ENCODE measurements at places on chromosomes 6 and 20. TPM values are rescaled to one million over a fixed set of nuclear protein-coding genes. Genes with fewer than 3 reads are reported as not detected.

MACROD2 gene
- total RNA-seq: 4.0 TPM

MAPK13 gene
- 11.7 TPM for total RNA-seq

- DNase-seq: no peak
Measured at GRCh38 chr20:34744847-34745246, 40.7 kb downstream of the TP53INP2 start.

- no peak for DNase-seq
Measured at GRCh38 chr6:24990236-24990845, 54.6 kb upstream of the RIPOR2 start.

DNA sequence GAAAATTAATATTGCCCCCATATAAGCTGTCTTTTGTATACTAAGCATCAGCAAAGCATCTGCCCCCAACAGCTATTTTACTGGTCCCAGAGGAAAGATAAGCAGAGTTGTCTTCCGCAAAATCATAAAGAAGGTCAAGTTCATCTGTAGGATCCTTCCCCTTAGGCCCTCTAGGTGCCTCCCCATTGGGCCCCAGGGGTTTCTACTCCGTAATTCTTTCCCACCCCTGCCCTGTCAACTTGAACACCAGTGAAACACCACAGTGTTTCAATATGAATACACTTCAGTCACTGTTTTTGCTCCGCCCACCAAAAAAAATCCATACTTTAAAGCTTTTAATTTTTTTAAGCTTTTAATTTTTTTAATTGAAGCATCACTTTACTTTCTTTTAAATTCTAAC lies 159.2 kb downstream of the ATXN1 start:
- DNase-seq: no peak

DNA sequence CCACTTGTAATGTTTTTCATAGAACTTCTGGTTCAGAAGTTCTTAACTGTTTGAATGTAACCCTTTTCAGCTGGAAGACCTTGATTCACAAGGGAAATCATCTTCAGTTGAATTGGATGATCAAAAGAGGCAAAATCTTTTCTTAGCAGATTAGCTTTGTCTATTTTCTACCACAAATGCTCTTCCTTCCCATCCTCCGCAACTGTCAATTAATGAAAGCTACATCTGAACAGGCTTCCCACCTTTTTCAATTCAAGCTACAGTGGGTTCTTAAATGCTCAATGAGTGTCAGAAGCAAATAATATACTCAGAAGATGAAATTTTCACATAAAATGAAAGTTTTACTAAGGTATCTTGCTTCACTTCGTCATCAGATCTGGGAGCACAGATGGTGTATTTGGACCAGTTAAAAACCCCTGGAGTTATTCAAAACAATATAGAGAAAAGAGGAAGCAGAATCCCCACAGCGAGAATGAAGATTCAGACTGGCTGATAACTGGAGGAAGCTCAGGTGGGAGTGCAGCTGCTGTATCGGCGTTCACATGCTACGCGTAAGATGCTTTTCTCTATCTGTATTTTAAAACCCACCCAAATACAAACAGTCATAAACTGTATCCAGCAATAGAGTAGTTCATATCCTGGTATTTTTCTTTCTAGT lies 19.4 kb downstream of the QRSL1 start:
- no peak for DNase-seq

GRCh38 chr20:13428684-13429083 lies 207.6 kb downstream of the ISM1 start:
- no peak for DNase-seq

- DNase-seq: no peak
Measured at GRCh38 chr6:100462706-100463629, 1.8 kb downstream of the SIM1 start.

- no peak for DNase-seq
Measured at GRCh38 chr20:325889-326644, 715 bp downstream of the SOX12 start.

DNA sequence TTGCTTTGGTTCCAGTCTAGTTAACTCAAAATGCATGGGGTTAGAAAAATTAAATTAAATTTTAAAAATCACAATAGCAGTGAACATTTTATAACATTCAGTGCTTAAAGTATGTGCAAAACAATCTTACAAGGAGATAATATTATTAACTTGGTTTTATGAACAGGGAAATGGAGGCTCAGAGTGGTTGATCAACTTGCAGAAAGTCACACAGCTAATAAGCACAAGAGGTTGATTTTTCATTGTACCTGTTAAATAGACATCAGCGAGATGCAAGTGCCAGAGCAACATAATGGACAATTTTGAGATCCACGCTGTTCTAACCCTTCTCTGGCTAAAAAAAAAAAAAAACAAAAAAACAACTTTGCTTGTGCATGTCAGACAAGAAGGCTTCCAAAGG lies 219.8 kb downstream of the TSHZ2 start:
- DNase-seq: no peak

Measured in tibial nerve (tissue), 4 donors.